ENCODE measurements at places on chromosomes 5 and 9.
A peak's percentile ranks its signal among the peaks of the same experiment; 100 is the strongest.

- DNase-seq: peak; percentile 35
Measured at GRCh38 chr5:172450861-172451695, 3.2 kb downstream of the SH3PXD2B start.

GRCh38 chr5:149452007-149452664 is 73.0 kb upstream of the IL17B start:
- no peak for DNase-seq

- no peak for DNase-seq
Measured at GRCh38 chr5:159884917-159885620, 31.2 kb upstream of the ADRA1B start.

DNA sequence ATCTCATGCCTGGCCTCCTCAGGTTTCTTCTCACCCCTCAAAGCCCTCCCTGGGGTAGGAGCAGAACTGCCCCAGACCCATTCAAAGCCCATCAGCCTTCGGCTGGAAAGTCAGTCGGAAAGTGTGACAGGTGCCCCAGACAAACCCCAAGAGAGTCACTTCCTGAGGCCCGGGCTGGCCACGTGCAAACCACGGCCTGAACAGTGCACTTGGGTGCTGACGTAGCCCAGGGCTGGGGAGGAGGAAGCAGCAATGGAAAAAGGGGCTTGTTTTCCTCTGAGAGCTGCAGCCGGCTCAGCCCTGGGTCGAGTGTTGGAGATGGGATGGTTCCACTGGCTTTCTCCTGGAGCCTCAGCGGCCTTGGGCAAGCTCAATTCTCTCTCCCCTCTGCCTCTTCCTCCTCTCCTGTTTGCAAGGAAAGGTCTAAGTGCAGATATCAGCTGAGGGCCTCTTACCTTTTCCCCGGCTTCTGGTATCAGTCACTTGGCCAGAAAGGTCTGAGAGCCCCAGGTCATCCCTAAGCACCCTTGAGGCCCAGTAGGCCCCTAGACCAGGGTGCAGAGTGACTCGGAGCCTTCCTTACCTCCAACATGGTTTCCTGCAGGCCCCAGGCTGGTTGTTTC is 5.9 kb upstream of the EGR1 start:
- DNase-seq: peak; percentile 92

- no peak for DNase-seq
Measured at GRCh38 chr9:114459464-114459863, 45.8 kb downstream of the WHRN start.

GRCh38 chr9:120755810-120756434 is 37.3 kb downstream of the FBXW2 start:
- peak; percentile 71 for DNase-seq

DNA sequence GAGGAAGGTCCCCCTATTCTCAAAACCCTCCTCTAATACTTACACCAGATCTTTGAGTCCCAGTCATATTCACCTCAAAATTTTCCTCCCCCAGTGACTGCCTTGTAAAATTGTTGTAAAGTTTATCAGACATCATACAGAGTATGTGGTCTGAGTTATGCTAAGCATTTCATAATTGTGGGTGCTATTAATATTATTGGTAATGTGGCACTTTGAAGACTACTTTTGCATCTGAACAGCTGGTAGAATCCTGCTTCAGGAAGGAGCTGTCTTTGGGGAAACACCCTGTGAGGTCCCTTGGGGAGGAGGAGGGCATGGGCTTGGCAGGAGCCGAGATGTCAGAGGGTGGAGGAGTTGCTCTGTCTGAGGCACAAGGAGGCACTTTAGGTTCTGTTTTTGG is 164.9 kb upstream of the ZNF618 start:
- no peak for DNase-seq
